ENCODE measurements at places on chromosomes 2 and 18.

DNA sequence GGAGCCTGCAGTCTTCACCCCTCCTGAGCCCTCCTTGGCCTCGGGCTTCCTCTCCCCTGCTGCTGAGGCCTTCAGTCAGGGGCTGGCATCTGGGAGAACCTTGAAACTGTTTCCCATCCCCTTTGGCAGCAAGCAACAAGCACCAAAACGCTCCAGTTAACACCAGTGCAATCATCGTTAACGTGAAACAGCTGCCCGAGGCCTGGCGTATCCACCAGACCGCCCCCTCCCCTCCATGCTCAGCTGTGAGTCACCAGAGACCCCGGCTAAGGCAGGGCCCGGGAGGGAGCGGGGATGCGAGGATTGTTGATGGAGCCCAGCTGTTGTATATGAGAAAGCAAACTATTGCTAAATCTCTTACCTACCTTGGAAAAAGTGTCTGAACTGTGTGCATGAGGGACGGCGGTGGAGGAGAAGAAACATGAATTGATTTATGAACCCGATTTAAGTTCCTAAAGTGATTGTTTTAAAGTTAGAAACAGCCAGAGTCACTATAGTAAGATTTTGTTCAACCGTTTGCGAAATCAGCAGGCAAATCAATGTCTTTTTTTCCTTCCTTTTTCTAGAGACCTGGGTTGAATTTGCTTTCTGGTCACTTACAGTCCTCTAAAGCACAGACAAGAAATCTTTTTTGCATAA lies 5.2 kb downstream of the ZFP36L2 start:
- peak; percentile 55 for DNase-seq

DNA sequence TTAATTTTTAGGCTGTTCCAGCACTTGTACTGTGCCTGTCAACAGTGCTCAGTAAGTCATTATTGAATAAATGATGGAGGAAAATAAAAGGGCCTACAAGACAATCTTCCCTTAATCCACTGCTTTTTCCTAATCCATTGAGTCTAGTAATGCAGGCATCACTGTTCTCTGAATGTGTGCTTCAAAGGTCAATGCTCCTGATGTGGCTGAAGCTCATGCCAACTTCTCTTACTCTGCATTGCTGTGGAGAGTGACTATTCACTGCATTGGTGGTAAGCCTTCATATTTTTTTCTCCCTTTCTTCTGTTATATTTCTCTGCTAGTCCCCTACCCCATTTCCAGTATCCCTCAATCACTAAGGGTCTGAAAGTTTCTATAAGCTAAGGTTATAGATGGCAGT lies 31.9 kb upstream of the MYO1B start:
- DNase-seq, result no peak

- no peak for DNase-seq
These were observed 218.9 kb downstream of the ZNF385B start for GRCh38 chr2:179642462-179642861.

- DNase-seq, result no peak
These were observed 208.4 kb upstream of the ZNF521 start for GRCh38 chr18:25560369-25560768.

GRCh38 chr2:120634533-120634932 lies 101.1 kb upstream of the GLI2 start:
- no peak for DNase-seq

DNA sequence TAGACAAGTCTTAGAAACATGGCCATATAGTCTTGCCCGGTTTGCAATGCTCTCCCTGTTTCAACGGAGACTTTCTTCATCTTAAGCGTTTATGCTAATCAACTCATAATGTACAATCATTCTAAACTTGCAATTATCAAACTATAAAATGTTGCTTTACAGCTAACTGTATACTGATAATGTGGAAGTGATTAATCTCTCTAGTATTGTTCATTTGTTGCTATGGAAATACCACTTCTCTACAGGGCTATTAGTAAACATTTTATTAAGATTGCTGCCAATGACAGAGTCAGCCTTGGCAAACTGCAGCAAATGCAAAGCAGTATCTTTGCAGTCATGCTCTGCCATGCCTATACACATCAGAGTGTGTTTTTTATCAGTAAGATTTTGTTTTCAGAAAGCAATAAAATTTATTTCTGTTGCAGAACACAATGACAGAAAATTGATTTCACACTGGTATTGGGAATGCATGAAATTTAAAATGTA lies 1201.8 kb upstream of the CDH2 start:
- DNase-seq, result no peak

DNA sequence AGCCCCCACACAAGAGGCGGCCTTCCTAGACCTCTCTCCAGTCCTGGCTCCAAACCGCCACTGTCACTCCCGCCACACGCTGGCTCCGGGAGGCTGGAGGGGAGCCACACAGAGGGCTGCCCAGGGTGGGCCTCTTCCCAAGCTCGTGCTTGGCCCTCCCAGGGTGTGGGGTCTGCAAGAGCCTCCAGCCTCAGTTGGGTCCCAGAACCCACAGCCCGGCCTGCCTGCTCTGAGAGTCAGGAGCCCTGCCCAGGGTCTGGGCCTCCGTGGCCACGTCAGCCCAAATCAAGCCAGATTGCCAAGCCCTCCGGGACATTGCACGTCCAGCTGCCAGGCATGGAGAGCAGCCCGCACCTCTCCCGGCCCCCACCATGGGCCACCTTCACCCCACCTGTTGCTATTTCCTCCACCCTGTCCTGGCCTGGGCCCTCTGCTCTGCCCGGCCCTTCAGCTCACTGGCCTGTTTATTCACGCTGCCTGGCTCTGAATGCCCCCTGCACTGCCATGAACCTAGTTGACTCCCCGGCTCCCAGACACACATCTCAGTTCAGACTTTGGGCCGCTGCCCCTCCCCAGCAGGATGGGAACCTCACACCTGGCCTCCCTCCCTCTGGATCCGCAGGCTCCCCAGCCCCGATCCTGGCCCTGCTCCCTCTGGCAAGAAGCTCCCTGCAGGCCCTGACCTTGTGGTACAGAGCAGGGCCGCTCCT lies 61.0 kb downstream of the BIN1 start:
- DNase-seq, result no peak

GRCh38 chr2:241112592-241112991 lies 10.5 kb upstream of the MTERF4 start:
- DNase-seq, result no peak

- no peak for DNase-seq
These were observed 18.3 kb upstream of the ENOSF1 start for GRCh38 chr18:730692-731091.

- peak; percentile 69 for DNase-seq
These were observed 97.2 kb upstream of the ZCCHC2 start for GRCh38 chr18:62425465-62426190.

- no peak for DNase-seq
These were observed 16.4 kb downstream of the POU3F3 start for GRCh38 chr2:104870100-104870975.

DNA sequence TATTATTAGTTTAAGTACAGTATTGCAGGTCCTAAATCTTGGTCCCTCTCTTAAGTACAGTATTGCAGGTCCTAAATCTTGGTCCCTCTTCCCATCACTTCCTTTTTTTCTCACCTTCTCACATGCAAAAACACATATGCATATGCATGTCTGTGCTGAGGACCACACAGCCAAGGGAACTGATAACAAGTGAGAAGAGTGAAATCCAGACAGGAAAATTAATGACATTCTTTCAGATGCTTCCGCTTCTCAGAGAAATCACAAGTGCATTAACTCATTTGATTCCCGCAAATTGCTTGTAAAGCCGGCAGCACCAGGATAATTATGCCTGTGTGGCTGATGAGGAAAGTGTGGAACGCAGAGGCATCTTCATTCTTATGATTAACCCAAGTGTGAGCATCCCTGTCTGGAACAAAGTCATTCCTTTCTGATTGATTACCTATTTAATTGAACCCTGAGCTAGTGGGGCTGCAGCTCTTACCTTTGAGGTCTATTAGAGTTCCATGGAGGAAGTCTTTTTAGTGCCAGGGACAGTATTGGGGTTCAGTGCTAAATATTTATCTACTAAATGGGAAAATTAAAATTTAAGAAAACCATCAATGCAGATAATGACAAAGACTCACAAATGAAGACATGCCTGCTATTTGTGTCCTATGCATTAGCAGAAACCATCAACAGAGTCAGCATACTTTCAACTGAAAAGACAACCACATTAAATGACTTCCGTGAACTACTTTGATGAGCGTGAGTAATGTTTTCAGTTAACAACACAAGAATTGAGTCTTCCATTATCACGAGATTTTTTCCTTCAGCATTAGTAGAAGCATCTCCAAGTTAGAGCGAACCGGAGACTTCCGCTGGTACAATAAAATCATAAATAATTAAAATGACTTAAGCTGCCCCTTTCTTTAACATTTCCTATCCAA lies 220.4 kb upstream of the SLC35G4 start:
- DNase-seq, result no peak

DNA sequence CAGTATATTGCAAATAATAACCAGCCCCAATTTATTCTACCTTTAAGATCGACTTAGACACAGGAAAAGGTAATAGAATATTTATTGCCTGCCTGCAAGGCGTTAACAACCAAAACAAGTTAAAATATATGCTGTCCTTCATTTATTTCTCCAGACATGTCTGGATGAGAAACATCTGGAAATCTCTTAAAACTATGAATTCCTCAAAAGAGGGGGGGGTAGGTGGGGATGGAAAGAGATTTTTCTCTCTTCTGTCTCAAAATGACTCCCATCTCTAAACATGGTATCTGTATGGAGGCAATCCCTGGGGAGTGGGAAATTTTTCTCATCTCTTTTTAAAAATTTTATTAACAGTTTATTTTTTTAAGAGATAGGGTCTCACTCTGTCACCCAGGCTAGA lies 113.0 kb downstream of the CDH2 start:
- DNase-seq, result no peak

DNA sequence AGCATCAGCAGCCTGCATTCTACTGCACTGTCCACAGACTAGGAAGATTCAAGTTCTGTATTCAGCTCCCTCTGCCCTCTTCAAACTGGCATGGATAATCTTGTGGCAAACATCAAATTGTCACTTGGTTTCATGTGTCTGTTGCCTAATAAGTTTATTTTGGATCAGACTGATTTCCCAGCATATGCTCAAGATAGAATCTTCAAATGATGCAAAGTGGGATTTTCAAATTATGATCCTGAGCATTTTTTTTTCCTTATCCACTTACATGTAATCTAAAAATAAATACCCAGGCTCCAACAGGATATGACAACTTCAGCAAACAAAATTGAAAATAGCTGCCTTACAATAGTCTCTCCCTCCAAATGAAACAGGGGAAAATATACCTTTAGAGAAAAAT lies 160.9 kb upstream of the VRK2 start:
- no peak for DNase-seq

DNA sequence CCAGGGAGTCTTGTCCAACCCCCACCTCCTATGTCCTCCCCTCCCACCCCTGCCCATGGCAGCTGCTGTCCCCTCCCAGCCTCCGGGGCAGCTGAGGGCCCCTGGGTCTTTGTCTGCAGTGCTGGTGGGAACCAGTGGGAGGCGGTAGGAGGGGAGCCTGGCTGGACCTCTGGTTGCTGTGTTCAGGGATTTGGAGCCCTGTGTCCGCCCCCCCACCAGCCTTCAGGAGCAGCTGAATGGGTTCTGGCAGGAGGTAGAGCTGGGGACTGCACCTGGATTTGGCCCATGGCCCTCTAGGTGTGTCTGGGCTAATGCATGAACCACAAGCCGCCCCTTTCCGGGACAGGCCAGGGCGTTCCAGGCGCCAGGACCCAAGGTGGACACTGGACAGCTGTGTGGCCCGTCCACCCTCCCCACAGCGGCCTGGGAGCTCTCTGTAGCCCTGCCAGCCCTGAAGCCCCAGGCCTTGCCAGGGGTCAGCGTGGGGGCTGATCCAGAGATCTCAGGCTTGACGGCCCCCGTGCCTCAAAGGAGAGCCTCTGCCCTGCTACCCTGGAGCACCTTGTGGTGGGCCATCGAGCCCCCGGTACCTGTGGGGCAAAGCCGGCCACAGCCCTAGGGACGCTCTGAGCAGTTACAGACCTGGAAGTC lies 25.4 kb downstream of the GPC1 start:
- no peak for DNase-seq

DNA sequence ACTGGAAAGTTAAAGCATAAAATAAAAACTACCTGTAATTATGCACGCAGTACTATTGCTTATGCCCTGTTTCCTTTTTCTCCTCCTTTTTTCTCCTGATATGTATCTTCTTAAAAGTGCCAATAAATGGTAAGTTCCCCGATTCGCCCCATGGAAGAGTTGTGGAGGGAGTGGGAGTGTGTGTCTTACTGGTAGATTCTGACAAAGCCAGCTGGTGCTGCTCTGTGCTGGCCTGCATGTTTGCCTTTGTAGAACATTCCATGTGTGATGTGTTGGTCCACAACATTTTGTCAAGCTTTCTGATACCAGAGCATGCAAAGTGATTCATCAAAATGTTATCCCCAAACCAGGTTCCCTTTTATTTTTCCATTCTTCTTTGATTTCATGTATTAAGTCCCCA lies 356.9 kb upstream of the RAB12 start:
- DNase-seq, result no peak

GRCh38 chr18:8858888-8859511 lies 153.6 kb downstream of the MTCL1 start:
- DNase-seq, result no peak

DNA sequence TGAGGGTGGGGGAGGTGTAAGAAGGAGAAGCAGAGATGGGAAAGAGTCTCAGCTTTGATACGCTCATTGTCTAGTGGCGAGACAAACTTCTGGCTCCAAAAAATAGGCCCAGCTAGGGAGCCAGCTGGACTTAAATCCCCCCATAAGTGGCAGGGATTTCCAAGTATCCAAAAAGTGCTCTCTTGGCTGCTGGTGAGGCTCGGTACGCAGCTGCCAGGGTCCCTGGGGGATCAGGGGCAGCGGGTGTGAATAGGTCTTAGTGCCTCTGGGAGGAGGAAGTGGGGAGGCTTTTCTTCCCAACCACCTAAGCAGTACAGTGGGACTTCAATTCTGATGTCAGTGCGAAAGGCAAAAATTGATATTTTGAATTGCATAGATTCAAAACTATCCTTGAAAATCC lies 73.5 kb downstream of the ALK start:
- DNase-seq, result no peak

- no peak for DNase-seq
These were observed 5.4 kb upstream of the IL1R2 start for GRCh38 chr2:101986376-101986775.

DNA sequence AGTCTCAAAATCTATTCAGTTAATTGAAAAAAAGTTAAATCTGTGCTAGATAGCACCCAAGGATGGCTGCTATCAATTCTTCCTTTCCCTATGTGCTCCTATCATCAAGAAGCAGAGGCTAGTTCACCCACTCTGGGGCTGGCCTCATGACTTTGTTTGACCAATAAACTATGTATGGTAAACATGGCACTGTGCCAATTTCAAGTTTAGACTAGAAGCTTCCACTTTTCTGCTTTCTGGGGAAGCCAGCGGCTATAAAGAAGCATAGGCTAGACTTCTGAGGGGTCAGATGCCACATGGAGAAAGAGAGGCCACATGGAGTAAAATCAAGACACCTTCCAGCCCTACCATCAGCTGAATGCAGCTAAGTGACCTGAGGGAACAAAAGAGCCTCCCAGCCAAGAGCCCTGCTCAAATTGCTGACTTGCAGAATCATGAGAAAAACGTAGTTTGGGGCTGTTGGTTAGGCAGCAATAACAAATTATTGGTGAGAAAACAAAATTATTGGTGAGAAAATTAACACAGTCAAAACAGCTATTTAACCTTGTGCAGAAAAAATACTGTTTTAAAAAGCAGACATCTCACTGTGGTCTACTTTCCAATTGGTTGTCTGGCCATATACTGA lies 86.5 kb upstream of the SLC14A2 start:
- DNase-seq, result no peak

GRCh38 chr2:47512581-47513083 lies 109.7 kb downstream of the MSH2 start:
- DNase-seq, result no peak

- DNase-seq, result no peak
These were observed 807.8 kb downstream of the TRIB2 start for GRCh38 chr2:13524492-13524891.
